ENCODE measurements at places on chromosomes 4 and X.

- no peak overlapping the region for H3K27ac ChIP-seq
- no peaks in the 10 kb centered on the region for H3K4me1 ChIP-seq
- H3K4me3 ChIP-seq: no peak overlapping the region
- H3K27me3 ChIP-seq: no peaks in the 10 kb centered on the region
- no peaks in the 10 kb centered on the region for H3K36me3 ChIP-seq
Measured at GRCh38 chrX:25067271-25068172, 51.8 kb upstream of the ARX start.

DNA sequence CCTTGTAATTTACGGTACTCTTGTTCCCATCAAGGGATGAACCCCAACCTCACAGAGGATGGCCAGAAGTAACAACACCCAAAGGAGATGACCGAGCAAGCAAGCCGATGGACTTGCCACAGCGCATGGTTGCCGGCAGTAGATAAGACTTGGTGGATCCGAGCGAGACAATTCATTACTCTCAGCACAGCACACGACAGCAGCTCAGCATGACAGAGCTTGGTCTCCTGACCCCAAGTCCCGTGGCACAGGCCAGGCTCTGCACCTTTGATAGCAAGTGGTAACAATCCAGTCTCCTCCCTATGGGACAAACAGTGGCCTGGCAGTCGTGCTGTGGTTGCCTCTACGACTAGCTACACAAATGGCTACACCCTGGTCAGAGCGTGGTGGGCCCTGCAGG is 26.3 kb downstream of the RWDD4 start:
- H3K4me3 ChIP-seq: no peak overlapping the region
- no peak overlapping the region for H3K27ac ChIP-seq
- no peaks in the 10 kb centered on the region for H3K27me3 ChIP-seq
- no peak for DNase-seq

DNA sequence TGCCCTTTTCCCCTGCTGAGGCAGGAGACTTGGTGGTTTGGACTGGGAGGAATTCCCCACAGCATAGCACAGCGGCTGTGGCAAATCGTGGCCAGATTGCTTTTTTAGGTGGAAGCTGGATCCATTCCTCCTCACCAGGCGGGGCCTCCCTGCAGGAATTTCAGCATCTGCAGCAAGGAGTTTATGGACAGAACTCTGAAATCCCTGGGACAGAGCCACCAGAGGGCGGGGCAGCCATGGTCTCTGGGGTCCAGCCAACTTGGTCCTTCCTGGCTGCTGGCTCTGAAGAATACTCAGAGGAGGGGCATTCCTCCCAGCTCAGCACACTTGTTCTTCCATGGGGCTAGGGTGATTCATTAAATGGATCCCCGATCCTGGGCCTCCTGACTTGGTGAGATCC is 794.3 kb downstream of the SH3BGRL start:
- no peaks in the 10 kb centered on the region for H3K4me1 ChIP-seq
- no peak overlapping the region for H3K4me3 ChIP-seq
- DNase-seq: no peak
- no peaks in the 10 kb centered on the region for H3K27me3 ChIP-seq

GRCh38 chr4:82606622-82607021 is 44.8 kb upstream of the TMEM150C start:
- H3K27ac ChIP-seq: no peak overlapping the region
- H3K36me3 ChIP-seq: no peaks in the 10 kb centered on the region
- H3K4me1 ChIP-seq: no peaks in the 10 kb centered on the region
- no peak for DNase-seq
- H3K27me3 ChIP-seq: peaks cover 4% of the 10 kb centered on the region

GRCh38 chr4:8876982-8877779 is 5.5 kb upstream of the HMX1 start:
- no peak overlapping the region for H3K4me3 ChIP-seq
- H3K27ac ChIP-seq: no peak overlapping the region
- no peaks in the 10 kb centered on the region for H3K36me3 ChIP-seq

GRCh38 chrX:42131856-42132255 is 208.5 kb upstream of the CASK start:
- no peak overlapping the region for H3K4me3 ChIP-seq
- no peaks in the 10 kb centered on the region for H3K4me1 ChIP-seq
- peak; percentile 6 for DNase-seq
- no peaks in the 10 kb centered on the region for H3K36me3 ChIP-seq
- no peak overlapping the region for H3K27ac ChIP-seq
- H3K27me3 ChIP-seq: no peaks in the 10 kb centered on the region

DNA sequence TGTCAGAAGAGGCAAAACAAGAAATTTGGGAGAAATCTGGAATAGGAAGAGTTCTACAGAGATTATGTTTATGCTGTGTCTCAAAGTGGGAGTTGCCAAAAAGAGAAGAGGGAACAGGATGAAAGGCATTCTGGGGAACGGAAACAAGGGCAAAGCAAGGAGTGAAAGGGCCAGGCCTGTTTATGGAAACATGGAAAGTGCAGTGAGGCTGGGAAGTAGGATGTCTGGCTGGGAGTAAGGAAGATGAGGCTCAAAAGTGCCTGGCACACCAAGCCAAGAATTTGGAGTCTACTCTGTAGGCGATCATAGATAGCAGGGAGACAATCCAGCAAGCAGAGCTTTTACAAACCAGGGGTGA is 1.8 kb upstream of the CUL4B start:
- no peak for DNase-seq
- peaks cover 8% of the 10 kb centered on the region for H3K4me1 ChIP-seq
- H3K27me3 ChIP-seq: no peaks in the 10 kb centered on the region
- H3K27ac ChIP-seq: peak overlapping the region; percentile 99

GRCh38 chr4:32032136-32032672 is 1312.0 kb downstream of the PCDH7 start:
- H3K4me3 ChIP-seq: no peak overlapping the region
- H3K27me3 ChIP-seq: no peaks in the 10 kb centered on the region
- no peak for DNase-seq

GRCh38 chrX:74490247-74490646 is 69.0 kb downstream of the SLC16A2 start:
- DNase-seq: no peak
- no peak overlapping the region for H3K4me3 ChIP-seq
- H3K27me3 ChIP-seq: no peaks in the 10 kb centered on the region
- no peaks in the 10 kb centered on the region for H3K36me3 ChIP-seq
- no peak overlapping the region for H3K27ac ChIP-seq

DNA sequence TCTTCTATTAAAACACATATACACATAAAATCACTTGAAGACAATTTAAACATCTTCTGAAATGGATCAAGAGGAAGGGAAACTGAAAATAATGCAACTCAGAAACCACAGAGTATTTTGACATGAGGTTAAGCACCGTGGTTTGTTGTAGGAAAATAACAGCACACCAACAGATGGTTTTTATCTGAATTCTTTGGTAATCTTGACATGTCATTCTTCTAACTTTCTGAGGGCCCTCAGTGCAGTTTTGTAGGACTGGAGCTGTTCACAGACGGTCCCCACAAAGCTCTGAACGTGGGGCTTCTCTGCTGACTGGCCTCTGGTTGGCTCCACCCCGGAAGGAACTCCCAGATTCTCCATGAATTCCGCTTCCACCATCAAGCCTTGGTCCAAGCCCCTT is 16.0 kb upstream of the TLR8 start:
- H3K36me3 ChIP-seq: no peaks in the 10 kb centered on the region
- H3K4me3 ChIP-seq: no peak overlapping the region
- no peak for DNase-seq
- no peaks in the 10 kb centered on the region for H3K27me3 ChIP-seq
- H3K27ac ChIP-seq: no peak overlapping the region

- H3K27me3 ChIP-seq: no peaks in the 10 kb centered on the region
- no peaks in the 10 kb centered on the region for H3K36me3 ChIP-seq
- DNase-seq: no peak
- no peaks in the 10 kb centered on the region for H3K4me1 ChIP-seq
- H3K27ac ChIP-seq: no peak overlapping the region
Measured at GRCh38 chrX:97556359-97556758, 672.7 kb downstream of the RPA4 start.

GRCh38 chrX:133999031-133999705 is 13.8 kb upstream of the GPC3 start:
- H3K27me3 ChIP-seq: no peaks in the 10 kb centered on the region
- no peak overlapping the region for H3K27ac ChIP-seq
- H3K36me3 ChIP-seq: no peaks in the 10 kb centered on the region
- no peaks in the 10 kb centered on the region for H3K4me1 ChIP-seq
- no peak overlapping the region for H3K4me3 ChIP-seq

GRCh38 chr4:16102356-16102755 is 18.5 kb upstream of the PROM1 start:
- no peak overlapping the region for H3K4me3 ChIP-seq
- no peaks in the 10 kb centered on the region for H3K36me3 ChIP-seq
- DNase-seq: no peak
- no peak overlapping the region for H3K27ac ChIP-seq
- H3K27me3 ChIP-seq: peaks cover 40% of the 10 kb centered on the region
- no peaks in the 10 kb centered on the region for H3K4me1 ChIP-seq

Measured in GM23248 (cell line).